Calu3 (cell line): ENCODE measurements at places on chromosomes 1 and 21. TPM values are rescaled to one million over a fixed set of nuclear protein-coding genes. Genes with fewer than 3 reads are reported as not detected.

- DNase-seq = peak; percentile 68
These were observed 15.6 kb downstream of the ARHGEF2 start for GRCh38 chr1:155962599-155963211.

Gene TNFRSF18
- total RNA-seq = 0.66 TPM in 1 of 2 replicates, not detected in the other

GRCh38 chr1:108962681-108963051 is 618 bp downstream of the CLCC1 start:
- DNase-seq = peak; percentile 31

- DNase-seq = no peak
These were observed 21.5 kb upstream of the SDC3 start for GRCh38 chr1:30929944-30930525.

DNA sequence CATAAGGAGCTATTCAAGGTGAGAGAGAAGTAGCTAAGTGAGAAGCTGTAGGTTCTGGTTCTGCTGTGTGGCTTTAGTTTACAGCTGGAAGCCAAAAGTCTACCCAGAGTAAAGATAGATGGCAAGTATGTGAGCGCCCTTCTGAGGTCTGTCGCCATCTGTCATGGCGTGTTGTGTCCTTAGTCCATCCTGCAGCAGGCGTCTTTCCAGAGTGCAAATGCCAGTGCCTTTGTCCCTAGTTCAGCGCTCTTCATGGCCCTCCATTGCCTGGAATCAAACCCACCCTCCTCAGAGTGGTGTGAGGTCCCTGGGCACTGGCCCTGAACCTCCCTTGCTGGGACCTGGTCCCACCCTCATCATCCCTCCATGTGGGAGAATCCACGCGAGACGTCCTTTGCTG is 96.6 kb downstream of the ADARB1 start:
- DNase-seq = no peak

Gene CFHR3
- total RNA-seq = not detected in 2 replicates

- DNase-seq = no peak
These were observed 119.6 kb upstream of the RUNX1 start for GRCh38 chr21:35168735-35169134.

DNA sequence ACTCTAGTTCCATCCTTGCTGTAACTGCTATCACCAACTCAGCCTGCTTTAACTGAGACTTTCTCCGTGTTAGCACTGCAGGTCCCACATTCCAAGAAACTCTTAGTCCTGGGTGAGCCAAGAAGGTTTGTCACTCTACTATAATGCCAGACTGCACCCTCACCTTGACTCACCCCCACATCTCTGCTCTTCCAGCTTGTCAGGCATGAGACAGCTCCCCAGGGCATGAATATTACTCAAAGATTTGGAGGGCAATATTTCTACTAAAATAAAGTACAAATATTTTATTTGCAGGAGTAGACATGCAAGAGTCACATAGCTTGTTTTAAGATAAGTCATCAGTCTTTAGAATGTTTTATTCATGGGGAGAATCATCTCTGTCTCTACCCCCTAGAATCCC is 110.2 kb downstream of the MATN1 start:
- no peak for DNase-seq

Gene KRTAP7-1
- total RNA-seq = not detected in 2 replicates

Gene ACKR1
- not detected in 2 replicates for total RNA-seq

DNA sequence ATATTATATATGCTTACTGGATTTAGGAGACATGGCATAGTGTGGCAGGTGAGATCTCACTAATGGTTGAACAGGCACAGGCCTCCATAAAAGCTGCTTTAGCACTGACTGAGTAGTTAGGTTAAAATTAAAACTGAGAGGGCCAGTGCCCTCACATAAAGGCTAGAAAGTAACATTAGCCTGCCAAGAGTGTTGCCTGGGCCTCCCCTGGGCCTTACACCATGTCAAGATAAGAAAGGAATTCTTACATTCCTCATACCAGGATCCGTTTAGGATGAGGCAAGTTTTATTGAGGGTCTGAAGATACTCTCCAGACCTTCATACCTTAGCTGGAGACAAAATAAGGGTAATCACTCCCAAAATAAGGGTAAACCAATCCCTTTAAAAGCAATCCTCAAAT is 1011.8 kb downstream of the PLA2G4A start:
- no peak for DNase-seq

- DNase-seq = no peak
These were observed 52.4 kb downstream of the NEGR1 start for GRCh38 chr1:72229893-72230292.

Gene IRF6
- 44.1 and 51.2 TPM in 2 replicates for total RNA-seq

DNA sequence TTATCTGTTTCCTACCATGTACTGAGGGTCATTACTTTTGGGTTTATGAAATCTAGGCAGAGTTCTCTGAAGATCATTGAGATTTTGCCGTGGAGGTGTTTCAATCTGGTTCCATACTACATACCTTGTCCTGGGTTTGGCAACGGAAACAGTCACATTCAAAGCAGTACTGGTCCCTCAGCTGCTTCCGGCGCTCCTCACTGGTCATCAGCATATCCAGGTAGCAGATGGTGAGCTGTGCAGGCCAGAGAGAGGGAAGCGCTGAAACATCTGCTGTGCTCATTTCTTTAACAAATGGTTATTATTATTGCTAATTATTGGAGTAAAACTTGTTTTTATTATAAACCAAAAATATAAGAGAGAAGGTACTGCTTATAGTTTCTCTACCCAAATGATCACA is 591.7 kb downstream of the SMYD3 start:
- DNase-seq = no peak

- peak; percentile 56 for DNase-seq
These were observed 39.1 kb downstream of the CLSTN1 start for GRCh38 chr1:9784508-9785133.

DNA sequence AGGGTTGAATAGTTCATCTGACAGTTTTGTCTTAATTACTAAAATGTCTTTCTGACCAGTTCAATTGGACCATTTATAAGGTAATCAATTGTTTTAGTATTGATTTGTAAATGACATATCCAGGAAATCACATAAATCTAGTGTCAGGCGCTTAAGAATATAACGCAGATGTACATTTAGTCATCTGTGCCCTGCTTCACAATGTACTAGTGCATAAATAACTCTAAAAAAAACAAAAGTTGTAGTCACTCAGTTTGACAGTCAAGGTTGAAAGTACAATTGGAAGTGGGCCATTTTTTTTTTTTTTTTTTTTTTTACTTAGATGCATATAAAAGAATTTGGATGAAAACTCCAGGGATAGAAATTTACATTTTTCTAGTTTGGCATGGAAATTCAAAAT is 490.4 kb downstream of the PTPRC start:
- DNase-seq = no peak

DNA sequence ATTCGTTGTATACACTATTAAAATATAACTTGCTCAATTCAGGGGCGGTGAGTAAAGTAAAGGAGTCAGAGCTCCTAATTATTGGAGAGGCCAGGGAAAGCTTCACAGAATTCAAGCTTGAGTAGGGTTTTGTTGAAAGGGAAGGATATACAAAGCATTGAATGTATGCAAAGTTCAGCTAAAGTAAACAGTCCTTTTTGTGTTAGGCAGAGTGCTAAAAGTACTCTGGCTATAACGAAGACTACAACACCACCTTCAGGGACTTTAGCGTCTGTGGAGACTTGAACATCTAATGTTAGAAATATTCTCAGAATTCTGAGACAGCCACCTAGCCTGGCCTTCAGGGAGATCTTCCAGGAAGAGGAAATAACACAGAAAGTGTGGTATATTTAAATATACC is 1.1 kb downstream of the FALEC start:
- no peak for DNase-seq

DNA sequence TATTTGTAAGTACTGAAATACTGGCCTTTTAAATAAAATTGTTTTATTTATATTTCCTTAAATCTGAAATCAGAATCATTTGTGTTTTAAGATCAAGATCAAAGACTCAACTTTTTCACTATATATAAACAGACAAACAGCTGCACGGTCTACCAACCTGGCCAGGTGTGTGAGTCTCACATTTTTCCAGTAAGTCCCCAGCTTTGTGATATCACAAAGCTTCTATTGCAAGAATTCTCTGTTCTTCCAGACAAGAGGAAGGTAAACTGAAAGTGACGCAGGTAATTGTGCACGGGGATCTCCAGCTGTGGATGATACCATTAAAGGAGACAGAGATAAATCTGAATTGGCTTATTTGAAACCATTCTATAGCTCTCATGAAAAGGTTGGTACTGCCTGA is 41.2 kb upstream of the CYP2J2 start:
- DNase-seq = no peak

GRCh38 chr1:202164271-202165037 is 4.1 kb upstream of the PTPN7 start:
- DNase-seq = no peak

GRCh38 chr1:94094469-94095111 is 26.4 kb downstream of the ABCA4 start:
- no peak for DNase-seq

DNA sequence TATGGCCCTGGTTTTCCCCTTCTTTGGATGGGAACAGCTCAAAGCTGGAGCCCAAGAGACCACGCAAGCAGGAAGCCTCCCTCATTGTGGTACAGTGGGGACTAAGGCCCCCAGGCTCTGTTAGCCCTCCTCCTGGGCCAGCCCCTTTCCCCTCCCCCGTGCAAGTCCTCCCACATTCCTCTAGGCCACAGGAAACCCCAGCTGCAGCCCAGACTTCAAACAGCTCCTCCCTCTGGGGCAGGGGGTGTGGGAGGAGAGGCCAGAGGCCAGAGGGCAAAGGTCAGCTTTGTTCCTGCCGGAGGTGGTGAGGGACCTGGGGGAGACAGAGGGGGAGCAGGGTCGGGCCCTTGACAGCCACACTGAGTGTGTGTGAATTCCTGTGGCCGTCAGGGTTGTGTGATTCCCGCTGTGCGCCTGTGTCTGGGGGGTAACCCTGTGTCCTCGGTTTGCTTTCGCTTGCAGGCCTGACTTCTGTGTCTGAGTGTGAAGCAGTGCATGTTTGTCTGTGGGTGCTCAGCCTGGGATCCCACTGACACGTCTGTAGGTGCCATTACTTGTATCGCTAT is 3.4 kb upstream of the AHDC1 start:
- no peak for DNase-seq

DNA sequence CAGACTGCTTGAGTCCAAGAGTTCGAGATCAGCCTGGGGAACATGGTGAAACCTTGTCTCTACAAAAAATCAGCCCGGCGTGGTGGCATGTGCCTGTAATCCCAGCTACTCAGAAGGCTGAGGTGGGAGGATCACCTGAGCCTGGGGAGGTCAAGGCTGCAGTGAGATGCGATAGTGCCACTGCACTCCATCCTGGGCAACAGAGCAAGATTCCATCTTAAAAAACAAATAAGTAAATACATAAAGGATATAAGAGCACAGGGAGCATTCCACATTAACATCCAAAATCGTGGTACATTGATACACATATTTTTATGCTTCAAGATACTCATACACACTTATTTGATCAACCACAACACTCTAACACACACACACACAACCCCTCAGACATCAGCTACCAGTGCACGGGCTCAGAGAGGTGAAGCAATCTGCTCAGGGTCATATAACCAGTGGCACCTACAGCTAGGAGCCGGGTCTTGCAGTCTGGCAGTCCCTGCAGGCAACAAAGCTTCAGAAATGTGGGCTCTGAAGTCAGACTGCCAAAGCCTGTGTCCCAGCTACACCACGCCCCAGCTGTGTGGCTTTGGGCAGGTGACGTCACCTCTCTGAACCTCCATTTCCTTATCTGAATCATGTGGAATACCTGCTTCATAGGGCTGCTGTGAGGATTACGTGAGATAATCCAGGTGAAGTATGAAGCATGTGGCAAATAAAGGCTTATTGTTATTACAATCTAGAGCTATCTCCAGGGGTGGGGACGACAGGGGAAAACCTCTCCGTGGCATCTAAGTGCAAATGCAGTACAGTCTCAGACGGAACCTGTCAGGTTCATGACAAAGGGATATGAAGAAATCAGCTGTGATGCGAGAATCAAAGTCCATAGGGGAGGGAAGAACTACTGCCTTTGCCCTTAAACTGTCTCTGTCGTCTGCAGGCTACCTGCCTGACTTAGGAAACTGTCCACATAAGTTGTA is 4.8 kb upstream of the CRYBG2 start:
- peak; percentile 82 for DNase-seq

- DNase-seq = no peak
These were observed 4.9 kb upstream of the PLEKHG5 start for GRCh38 chr1:6496365-6496721.

- no peak for DNase-seq
These were observed 16.7 kb upstream of the PALMD start for GRCh38 chr1:99629164-99629563.

GRCh38 chr1:52122384-52122783 is 19.5 kb upstream of the ZFYVE9 start:
- no peak for DNase-seq

Gene KLHDC7A
- total RNA-seq = 14.3 and 14.4 TPM in 2 replicates

DNA sequence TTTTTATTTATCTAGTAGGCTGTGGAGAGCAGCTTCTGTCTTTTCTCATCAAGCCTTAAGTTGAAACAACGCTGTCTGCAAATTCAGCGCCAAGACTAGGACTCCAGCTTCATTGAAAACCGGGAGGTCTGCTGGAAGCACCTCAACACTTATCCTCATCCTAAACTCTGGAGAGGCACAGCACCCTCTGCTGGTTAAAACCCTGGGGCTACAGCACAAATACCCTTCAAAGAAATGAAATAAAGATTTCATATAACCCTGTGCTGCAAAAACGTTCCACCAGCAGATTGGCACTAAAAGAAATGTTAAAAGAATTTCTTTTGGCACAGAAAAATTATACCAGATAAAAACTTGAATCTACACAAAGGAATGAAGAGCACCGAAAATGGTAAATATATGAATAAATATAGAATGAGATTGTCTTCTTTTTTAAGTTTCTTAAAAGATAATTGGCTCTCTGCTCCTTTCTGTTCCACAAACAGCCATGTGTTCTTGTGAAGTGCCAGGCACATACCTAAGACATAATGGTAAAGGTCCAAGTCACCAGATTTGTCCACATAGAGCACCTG is 227.7 kb upstream of the SAMSN1 start:
- peak; percentile 50 for DNase-seq

Gene C1orf141
- not detected in 2 replicates for total RNA-seq

- DNase-seq = no peak
These were observed 17.5 kb downstream of the COL9A2 start for GRCh38 chr1:40299366-40300248.

Gene RGS5
- total RNA-seq = 1.9 and 6.7 TPM in 2 replicates

Gene PALMD
- 6.8 and 19.2 TPM in 2 replicates for total RNA-seq

Gene B3GALT2
- not detected in 2 replicates for total RNA-seq

DNA sequence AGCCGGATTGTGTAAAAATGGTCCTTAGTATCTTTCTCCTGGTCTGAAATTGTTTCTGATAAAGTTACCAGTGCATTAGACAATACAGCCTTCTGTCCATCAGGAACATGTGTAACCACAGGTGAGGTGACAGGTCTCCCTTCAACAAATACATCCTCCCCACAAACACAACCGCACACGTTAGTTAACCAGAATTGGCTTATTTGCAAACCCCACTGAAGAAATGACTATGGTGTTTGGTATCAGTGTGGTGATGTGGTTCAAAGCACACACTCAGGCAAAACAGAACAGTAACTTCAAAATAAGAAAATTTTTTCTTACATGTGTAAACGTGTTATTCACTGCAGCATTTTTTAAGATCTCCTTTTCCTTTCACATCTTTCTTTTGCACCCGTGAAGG is 517.2 kb upstream of the NR5A2 start:
- DNase-seq = no peak

GRCh38 chr1:229710746-229711145 is 84.7 kb downstream of the URB2 start:
- DNase-seq = no peak
